ENCODE measurements at places on chromosomes 12 and 14.

GRCh38 chr14:65776193-65776852 is 363.8 kb downstream of the FUT8 start:
- DNase-seq = no peak

- DNase-seq = no peak
Measured at GRCh38 chr14:40981247-40981646, 625.4 kb upstream of the LRFN5 start.

GRCh38 chr12:39824505-39825212 is 205.1 kb upstream of the ABCD2 start:
- DNase-seq = peak; percentile 42

GRCh38 chr12:53502331-53502730 is 1.2 kb downstream of the TARBP2 start:
- no peak for DNase-seq

DNA sequence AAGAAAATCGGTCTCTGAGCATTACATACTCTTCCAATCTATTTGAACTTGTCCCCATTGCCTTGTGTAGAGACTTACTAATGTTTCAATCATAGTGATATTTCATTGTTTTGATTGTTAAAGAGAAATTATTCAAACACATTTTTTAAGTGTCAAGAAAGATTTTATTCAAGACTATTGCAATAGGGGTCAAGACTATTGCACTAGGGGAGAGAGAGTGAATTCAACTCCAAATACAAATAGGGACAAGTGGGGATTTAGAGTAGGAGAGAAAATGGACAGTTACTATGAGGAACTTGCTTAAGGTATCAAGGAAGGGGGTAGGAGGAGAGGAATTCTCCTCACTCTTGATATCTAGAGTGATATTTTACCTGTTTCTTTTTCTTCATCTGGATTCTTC is 73.1 kb downstream of the FAR2 start:
- DNase-seq = no peak

- DNase-seq = no peak
Measured at GRCh38 chr14:75906680-75907280, 75.0 kb downstream of the TGFB3 start.

DNA sequence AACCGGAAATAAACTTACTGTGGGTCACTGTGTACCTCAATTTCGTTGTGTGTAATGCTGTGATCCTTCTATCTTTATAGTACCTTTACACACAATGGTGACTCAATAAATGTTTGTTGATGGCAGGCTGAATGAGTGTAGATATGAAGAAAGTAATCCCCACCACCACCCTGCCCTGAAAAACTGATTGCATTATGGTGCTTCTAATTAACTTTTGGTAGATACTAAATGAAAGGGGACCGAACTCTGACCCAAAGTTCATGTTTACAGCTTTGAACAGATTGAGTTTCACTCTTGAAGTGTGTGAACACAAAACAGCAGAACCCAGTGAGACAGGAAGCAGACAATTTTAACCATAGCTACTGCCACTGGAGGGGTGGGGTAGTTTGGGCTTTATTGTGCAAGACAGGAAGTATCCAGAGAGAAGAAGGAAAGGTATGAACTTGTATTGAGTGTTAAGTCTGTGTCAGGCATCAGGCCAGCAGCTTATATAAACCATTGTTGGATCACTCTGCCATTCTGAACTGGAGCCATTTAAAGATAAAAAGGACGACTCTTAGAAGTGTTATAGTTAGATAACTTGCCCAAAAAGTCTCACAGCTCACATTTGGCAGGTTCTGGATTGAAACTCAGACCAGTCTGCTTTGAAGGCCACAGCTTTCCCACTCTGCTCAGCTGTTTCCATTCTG is 197.0 kb upstream of the AMIGO2 start:
- peak; percentile 87 for DNase-seq

Data from iris pigment epithelial cell (primary cell).